CD4-positive, alpha-beta T cell treated with Interleukin-21 for 1 hour (primary cell): ENCODE measurements at places on chromosomes 7 and 10.

GRCh38 chr7:99624484-99624883, 7.7 kb downstream of the ZSCAN25 start:
- DNase-seq, result peak; percentile 73

DNA sequence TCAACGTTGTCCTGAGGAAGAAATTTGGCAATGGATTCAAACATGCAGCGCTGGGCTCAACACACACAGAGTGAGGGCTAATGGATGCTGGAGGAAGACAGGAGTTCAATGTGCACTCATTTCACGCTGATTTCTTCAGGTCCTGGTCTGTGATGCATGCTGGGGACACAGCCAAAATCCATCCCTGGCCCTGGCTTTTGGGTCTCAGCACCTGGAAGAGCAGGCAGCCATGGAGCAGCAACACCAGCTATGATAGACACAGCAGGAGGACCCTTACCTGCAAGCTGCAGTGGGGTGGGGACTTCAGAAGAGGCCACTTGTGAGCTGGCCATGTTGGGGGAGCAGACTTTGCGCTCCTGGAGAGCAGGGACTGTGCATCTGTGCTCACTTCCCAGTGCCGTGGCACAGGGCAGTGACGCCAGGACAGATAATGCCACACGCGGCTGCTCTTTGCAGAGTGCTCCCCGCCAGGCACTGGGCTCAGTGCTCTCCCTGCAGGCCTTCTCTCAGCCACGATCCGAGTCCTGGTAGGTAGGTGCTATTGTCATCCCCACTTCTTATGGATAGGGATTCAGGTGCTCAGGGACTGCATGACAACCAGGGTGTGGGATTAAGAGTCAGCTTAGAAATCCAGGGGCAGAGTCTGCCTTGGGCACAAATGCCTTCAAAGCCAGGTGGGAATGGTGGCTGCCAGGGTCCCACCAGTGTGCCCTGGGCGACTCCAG, 138.8 kb upstream of the UNC5B start:
- DNase-seq, result no peak

DNA sequence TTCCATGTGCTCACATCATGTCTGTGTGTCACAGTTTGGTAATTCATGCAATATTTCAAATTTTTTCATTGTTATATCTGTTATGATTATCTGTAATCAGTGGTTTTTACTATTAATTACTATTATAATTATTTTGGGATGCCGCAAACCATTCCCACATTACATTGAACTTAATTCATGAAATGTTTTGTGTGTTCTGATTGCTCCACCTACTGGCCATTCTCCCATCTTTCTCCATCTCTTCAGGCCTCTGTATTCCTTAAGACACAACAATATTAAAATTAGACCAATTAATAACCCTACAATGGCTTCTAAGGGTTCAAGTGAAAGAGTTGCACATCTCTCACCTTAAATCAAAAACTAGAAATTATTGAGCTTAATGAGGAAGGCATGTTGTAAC, 398.5 kb downstream of the PCDH15 start:
- no peak for DNase-seq

GRCh38 chr10:3757638-3758490, 27.1 kb downstream of the KLF6 start:
- DNase-seq, result peak; percentile 80

DNA sequence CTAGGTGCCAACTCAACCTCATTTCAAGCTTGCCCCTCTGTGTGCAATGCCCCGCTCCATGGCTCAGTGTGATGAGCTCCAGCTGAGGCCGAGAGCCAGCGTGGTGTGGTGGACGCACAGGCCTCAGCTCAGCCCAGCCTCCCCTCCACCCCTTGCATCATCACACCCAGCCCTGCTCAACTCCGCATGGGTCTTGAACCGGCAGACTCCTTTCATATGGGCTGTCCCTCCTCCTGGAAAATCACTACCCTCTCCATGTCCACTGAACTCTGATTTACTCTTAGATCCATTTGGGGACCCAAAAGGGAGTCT, 16.6 kb upstream of the SLC18A3 start:
- no peak for DNase-seq

GRCh38 chr10:72567421-72567820, 58.5 kb downstream of the MICU1 start:
- DNase-seq, result no peak

DNA sequence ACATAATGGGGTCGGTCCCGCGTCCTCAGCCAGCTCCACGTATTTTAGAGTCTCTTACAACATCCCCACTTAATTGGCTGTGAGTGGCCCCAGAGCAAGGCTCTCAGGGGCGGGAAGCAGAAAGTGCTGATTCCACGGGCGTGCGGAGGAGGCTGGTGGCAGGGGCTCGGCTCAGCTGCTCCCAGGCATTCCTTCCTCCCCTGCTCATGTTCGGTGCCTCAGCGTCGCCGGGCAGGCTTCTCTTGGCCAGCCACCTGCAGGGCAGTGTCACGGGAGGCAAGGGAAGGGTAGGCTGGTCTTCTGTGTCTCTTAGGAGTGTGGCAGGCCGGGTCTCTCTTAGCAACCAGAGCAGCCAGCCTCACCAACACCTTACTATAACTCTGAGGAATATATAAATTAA, 33.8 kb downstream of the IL15RA start:
- DNase-seq, result no peak

- DNase-seq, result no peak
Observed at GRCh38 chr7:87935384-87935706, 1.3 kb downstream of the ADAM22 start.

DNA sequence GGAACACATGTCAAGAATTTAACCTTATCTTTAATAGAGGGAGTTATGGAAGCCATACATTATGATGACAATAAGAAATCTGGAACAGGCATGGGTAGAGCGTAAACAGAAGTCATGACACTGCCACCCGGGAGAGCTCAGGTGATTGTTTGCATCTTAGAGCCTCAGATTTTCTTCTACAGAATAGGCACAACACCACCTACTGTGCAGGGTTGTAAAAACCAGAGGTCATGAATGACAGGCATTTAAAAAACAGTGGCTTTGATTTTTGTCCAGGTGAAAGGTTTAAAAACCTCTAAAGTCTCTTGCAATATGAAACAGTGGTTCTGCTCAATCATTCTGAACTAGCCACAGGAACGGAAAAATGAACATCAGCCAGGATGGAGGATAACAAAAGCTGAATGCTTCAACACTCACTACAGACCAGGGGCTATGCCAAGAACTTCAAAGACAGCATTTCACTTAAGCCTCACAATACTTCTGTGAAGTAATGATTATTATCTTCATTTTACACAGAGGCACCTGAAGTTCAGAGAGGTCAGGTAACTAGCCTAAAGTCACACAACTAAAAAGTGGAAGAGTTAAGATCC, 123.8 kb downstream of the SLC25A13 start:
- no peak for DNase-seq
